Occipital lobe (tissue), 3 donors: ENCODE measurements at places on chromosomes 1 and 21. TPM values are rescaled to one million over a fixed set of nuclear protein-coding genes. Genes with fewer than 3 reads are reported as not detected.

GRCh38 chr1:59595774-59596173 lies 219.0 kb upstream of the HOOK1 start:
- no peak for DNase-seq

- DNase-seq = no peak
These were observed 710 bp upstream of the PDXK start for GRCh38 chr21:43717967-43718871.

DNA sequence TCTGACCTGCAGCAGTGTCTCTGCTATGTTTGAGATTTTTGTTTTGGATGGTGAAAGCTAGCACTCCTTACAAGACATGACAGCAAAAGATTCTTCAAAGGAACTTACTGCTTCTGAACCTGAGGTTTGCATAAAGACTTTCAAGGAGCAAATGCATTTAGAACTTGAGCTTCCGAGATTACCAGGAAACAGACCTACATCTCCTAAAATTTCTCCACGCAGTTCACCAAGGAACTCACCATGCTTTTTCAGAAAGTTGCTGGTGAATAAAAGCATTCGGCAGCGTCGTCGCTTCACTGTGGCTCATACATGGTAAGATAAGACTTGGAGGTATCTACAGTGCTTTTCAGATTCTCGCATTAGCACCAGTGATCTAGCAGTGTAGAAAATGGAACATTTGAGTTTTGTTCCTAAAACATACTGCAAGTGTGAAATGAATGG lies 200.2 kb downstream of the PDE4B start:
- no peak for DNase-seq

GRCh38 chr1:160618327-160618726 lies 28.5 kb downstream of the SLAMF1 start:
- no peak for DNase-seq

GRCh38 chr1:221897321-221897721 lies 155.4 kb upstream of the DUSP10 start:
- no peak for DNase-seq

GRCh38 chr1:33130297-33130696 lies 49.3 kb downstream of the AZIN2 start:
- DNase-seq = no peak

DNA sequence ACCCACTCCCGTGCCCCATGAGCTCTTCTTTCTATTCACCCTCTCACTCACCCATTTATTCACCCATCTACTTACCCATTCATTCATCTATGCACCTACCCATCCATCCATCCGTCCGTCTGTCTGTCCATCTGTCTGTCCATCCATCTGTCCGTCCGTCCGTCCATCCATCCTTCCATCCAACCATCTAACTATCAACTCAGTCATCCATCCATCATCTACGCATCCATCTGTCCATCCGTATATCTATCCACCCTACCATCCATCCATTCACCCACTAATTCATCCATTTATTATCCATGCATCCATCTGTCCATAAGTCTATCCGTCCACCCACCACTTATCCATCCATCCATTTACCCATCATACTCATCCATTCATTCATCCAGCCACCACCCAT lies 10.8 kb upstream of the CSF3R start:
- no peak for DNase-seq

DNA sequence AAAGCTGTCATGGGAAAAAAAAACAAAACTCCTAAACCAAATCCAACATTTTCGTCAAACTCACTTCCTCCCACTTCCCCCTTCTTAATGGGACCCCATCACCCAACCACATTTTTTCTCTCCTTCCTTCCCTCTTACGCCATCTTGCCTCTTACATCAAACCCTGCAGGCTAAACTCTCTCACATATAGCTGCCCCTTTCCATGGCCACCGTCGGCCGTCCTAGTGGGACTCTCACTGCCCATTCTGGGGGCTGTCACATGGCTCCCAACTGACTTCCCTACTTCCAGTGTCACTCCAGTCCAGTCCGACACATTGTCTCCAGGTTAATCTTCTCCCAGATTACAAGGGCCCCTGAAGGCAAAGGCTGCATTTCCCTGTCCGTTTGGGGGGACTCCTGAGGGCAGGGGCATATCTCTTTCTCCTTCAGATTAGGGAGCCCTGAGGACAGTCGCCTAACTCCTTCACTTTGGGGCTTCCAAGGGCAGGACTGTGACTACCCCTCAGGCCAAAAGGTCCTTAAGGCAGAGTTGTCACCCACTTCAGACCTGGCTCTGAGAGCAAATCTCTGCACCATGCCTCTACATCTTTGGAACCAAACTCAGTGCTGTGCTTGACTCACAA lies 658 bp downstream of the UBXN11 start:
- no peak for DNase-seq

GRCh38 chr1:37673920-37674319 lies 18.4 kb upstream of the CDCA8 start:
- DNase-seq = no peak

DNA sequence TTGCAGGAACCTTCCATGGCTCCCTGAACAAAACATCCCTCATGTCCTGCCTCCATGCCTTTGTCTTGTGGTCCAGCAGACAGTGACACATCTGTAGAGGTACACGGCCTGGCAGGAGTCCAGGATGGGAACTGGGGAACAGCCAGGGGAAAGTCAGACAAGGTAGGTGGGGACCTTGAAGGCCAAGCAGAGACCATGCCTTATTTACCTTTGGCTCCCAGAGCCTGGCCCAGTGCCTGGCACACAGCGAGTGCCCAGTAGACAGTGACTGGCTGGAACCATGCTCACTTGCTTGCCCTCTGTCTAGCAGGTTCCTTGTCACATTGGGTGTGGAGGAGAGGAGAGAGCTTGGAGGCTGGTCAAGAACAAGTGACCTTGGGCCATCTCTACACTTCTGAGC lies 81.0 kb downstream of the BCAR3 start:
- no peak for DNase-seq

GRCh38 chr1:114574365-114574764 lies 7.0 kb downstream of the BCAS2 start:
- DNase-seq = no peak

DNA sequence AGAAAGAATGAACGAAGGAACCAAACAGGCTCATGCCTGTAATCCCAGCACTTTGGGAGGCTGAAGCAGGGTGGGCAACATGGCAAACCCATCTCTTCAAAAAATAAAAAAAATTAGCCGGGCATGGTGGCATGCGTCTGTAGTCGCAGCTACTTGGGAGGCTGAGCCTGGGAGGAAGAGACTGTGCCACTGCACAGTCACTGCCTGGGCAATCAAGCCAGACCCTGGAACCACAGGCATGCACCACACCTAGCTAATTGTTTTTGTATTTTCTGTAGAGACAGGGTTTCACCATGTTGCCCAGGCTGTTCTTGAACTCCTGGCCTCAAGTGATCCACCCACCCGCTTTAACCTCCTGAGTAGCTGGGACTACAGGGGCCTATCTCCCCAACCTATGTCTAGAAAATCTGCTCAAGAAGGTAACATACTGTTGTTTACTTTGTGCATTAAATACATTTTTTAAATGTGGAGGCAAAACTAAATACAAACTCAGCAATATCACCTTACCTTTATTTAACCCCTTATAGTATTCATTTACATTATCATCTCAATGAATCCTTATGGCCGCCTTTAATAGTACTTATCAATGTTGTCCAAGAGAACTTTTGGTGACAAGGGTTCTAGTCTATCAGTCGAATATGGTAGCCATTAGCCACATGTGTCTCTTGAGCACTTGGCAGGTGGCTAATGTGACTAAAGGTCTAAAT lies 2.7 kb downstream of the KHDC4 start:
- no peak for DNase-seq

CFHR2 gene
- not detected for total RNA-seq
